Activated T-cell treated with anti-CD3 and anti-CD28 coated beads for 24 hours (primary cell): ENCODE measurements at places on chromosomes 3 and 15.

GRCh38 chr3:129507181-129507831 lies 21.1 kb upstream of the RHO start:
- DNase-seq = no peak

DNA sequence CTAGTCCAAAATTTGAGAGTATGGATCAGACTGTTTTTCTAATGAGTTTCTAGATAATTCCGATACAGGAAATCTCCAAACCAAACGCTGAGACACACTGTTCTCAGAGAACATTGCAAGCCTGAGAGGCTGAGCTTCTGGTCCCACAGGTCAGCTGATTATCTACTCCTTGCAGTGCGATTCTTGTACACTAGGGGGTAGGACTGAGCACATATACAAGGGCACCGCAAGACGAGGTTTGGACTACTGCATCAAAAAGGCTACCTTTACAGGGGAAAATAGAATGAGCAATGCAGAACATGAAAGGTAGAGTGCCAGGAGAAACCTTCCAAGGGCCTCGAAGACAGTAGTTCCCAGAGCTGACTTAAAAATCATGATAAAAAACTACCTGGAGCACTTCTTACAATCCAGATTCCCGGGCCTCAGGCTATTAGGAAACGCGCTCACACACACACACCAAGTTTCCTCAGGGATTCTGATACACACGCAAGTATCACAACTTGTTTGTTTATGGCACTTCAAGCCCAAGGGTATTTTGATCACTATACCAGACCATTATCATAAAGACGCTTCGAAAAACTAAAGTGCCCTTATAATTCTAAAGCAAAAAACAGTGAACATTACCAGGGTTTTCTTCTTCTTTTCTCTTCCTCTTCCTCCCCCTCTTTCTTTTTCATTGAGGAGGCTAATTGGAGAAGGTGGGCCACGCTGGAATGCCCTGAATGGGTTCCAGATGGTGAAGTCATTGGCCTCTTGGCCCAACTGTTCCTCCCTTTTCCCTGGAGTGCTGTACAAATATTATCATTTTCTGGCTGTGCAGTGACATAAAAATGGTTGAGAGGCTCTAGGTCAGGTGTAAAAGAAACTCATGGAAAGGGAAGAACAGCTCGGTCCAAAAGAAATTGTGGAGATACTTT lies 61.8 kb downstream of the SLC12A8 start:
- peak; percentile 55 for DNase-seq

- no peak for DNase-seq
These were observed 44.5 kb upstream of the CCDC80 start for GRCh38 chr3:112685420-112685819.

DNA sequence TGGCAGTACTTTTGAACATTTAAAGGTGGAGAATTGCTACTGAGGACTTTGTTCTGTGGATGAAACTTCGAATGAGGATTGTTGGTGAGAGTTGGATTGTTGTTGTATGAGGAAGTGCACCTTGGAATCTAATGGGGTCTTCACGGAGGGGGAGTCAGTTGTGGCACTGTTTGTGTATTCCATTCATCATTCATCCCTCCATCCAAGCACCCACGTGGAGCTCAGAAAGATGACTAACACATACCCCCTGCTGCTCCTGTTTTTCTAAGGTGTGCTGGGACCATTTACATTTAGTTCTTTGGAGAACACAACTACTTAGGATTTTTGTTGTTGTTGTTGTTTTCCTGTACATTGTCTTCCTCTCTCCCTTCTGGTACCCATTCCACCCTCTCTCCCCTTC lies 122.6 kb downstream of the IGF1R start:
- no peak for DNase-seq

DNA sequence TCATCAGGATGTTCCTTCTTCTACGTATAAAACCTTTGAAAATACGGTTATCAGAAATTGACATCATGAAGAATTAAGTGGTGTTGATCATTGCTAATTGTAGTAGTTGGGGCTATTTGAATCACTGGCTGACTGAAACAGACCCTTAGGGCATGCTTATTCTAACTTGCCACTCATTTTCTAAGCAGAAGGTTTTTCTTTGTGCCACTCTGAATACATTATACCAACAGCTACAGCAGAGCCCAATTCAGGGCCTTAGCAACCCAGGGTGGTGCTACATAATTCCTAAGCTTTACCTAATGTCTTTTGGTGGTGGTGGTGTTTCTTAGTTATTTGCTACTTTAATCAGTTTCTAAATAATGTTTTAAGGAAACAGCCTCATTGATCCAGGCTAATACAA lies 524.2 kb downstream of the NLGN1 start:
- no peak for DNase-seq

- no peak for DNase-seq
These were observed 24.4 kb downstream of the TMEM45A start for GRCh38 chr3:100516838-100517237.

- no peak for DNase-seq
These were observed 65.2 kb downstream of the MTHFS start for GRCh38 chr15:79831604-79832003.

- no peak for DNase-seq
These were observed 57.5 kb downstream of the MED12L start for GRCh38 chr3:151142929-151143328.

- DNase-seq = no peak
These were observed 144.8 kb downstream of the TPRA1 start for GRCh38 chr3:127445581-127446343.

DNA sequence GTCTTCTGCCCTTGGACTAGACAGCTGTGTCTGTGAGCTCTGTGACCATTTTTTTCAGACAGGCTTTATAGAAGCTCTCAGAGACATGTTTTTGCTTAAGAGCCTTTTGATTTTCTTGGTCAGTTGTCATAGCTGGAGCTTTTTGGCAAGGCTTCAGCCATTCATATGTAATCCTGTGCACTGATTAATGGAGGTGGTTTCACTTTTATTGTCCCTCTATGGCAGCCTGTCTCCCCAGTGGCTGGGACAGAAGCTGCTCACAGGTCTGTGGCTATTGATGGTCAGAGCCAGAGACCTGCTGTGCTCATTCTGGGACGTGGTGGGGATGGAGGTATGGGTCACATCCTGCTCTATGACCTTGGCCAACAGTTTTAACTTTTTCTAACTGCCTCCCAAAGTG lies 226.6 kb upstream of the LRRFIP2 start:
- no peak for DNase-seq

- no peak for DNase-seq
These were observed 166.0 kb downstream of the DPH6 start for GRCh38 chr15:35379972-35380371.

DNA sequence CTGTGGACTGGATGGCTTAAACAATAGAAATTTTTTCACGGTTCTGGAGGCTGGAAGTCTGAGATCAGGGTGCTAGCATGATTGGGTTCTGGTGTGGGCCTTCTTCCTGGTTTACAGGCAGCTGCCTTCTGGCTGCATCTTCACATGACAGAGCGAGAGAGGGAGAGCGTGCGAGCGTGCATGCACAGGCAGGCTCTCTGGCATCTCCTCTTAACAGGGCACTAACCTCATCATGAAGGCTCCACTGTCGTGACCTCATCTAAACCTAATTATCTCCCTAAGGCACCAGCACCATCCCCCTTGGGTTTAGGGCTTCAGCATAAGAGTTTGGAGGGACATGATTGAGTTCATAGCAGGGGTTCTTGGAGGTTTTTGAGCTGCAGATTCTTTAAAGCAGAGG lies 292.0 kb upstream of the C2CD4B start:
- DNase-seq = no peak

DNA sequence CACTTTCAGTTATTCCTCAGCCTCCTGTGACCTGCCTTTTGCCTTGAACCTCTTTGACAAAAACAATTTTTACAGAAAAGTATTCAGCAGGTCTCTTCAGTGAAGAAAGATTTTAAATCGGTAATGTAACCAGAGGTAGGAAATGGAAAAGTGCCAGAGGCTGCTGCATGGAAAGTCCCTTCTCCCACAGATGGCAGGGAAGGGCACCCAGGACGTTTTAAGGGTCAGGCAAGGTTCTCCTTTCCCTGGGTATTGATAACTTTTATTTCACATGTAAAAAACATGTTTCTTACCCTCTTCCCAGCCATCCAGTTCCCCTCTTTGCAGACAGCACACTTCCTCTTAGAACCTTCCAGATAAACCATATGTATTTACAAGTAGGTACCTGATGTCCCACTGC lies 185.6 kb downstream of the OR4M2 start:
- DNase-seq = no peak

DNA sequence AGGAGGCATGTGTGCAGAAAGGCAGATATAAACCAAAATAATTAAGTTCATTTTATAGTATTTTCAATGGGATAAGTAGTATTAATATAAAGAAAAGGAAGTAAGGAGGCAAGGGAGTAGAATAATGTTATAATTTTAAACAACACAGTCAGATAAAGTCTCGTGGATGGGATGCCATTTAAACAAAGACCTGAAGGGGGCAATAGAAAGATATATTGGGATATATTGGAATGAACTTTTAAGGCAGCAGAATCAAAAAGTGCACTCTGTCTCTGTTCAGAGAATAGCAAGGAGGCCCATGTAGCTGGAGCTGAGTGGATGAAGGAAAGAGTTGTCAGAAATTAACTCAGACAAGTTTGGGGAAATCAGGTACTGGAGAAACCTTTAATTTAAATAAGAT lies 158.7 kb downstream of the CGGBP1 start:
- DNase-seq = no peak

DNA sequence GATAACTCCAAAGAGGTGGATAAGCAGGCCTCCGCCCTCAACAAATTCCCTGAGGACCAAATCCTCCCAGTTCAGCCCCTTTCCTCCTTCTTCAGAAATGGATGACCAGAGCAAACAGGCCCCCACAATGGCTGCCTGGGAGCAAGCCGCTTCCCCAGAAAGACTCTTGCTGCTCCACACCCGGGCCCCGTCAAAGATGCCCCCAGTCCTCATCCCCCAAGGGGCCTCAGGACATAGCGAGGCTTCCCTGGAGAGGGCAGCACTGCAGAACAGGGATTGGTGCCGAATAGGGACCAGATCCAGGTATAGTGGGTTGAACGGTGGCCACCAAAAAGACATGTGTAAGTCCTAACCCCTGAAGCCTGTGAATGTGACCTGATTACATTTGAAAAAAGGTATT lies 502.3 kb downstream of the SHQ1 start:
- no peak for DNase-seq

GRCh38 chr3:170725285-170725731 lies 139.4 kb upstream of the SLC7A14 start:
- no peak for DNase-seq

DNA sequence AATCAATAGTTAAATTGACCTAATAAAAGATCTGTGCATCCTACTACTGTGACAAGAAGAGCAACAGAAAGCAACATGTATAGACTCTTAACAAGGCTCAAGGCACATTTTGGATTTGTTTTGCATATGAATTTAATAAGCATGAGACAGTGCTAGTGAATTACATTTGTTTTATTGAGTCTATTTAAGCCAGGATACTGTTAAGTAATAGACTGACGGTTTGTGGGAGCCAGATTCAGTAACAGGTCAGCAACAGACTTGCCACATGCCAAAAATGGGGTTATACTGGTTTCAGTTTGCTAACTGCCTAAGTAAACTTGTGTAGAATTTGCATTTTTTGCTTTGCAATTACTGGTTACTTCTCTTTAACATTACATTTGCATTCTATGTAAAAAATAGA lies 54.0 kb downstream of the MBNL1 start:
- no peak for DNase-seq

DNA sequence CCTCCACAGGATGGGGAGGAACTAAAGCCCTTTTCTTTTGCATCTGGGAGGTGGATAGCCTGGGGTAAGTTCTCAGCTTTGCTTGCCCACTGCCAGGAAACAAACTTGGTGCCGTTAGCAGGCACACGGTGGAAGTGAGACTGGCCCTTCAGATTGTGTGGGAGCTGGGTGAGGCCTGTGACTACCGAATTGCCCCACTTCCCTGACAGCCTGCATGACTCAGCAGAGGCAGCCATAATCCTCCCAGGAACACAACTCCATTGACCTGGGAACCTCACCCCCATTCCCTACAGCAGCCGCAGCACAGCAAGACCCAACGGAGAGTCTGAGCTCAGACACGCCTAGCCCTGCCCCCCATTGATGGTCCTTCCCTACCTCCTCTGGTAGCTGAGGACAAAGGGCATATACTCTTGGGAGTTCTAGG lies 282.6 kb downstream of the KLF13 start:
- no peak for DNase-seq

DNA sequence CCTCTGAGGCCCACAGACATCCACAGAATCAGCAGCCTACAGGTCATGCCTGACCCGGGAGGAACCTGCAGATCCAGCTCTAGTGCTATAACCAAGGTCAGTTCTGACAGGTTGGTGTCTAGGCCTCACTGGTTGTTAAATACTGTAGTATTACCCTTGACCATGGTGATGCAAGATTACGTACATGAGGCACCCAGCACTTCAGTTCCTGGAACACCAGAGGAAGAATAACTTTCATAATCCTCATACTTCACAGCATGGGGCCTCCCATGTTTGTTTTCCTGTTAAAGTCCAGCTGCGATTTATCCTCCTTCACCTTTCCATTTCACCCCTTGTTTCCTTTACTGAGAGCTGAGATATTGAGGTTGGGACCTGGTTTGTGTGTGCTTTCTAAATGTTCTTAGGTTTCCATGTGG lies 34.4 kb upstream of the GLCE start:
- DNase-seq = no peak

- DNase-seq = no peak
These were observed 13.6 kb upstream of the NANOGP8 start for GRCh38 chr15:35098737-35099136.

- DNase-seq = no peak
These were observed 54.4 kb downstream of the GTF2E1 start for GRCh38 chr3:120796976-120797375.

DNA sequence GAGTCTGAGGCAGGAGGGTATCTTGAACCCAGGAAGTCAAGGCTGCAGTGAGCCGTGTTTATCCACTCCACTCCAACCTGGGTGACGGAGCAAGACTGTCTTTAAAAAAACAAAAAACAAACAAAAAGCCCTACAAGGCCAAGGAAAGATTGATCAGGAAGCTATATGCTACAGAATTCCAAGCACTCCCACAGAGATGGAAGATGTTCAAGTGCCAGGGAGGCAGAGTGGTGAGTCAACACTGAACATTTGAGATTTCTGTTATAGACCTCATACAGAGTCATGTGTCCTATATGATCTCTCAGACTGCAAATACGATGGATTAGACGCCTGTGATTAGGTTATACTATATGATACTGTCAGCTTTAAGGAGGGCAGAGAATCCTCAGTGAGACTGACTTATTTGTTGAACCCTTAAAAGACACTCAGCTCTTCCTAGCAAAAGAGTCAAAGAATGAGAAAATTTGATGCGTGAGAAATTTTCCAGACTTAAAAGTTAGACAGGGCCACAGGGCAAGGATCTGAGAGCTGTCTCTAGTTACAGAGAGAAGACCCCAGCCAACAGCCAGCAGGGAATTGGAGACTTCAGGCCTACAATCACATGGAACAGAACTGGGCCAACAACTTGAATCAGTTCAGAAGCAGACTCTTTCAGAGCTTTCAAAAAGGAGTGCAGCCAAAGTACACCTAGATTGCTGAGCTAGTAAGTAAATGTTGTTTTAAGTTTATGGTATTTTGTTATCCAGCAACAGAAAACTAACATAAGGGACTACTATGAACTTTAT lies 107.6 kb downstream of the PIK3CB start:
- DNase-seq = no peak

DNA sequence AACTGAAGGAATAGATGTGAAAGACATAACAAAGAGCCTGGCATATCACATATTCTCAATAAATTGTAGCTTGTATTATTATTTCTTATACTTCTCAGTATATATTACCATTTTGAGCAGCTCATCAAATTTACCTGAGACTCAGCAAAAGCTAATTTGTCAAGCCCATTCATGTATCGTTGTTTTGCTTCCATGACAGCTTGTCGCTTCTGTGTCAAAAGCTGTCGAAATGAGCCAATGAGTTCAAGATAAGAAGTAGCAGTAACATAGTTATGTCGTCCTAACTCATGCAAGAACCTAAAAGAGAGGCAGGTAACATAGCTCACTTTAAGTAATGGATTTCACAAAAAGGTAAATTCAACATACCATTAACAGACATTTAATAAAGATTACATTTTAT lies 93.8 kb upstream of the ASB14 start:
- no peak for DNase-seq
